GM06990 (cell line): ENCODE measurements at places on chromosomes 3 and 15.

DNA sequence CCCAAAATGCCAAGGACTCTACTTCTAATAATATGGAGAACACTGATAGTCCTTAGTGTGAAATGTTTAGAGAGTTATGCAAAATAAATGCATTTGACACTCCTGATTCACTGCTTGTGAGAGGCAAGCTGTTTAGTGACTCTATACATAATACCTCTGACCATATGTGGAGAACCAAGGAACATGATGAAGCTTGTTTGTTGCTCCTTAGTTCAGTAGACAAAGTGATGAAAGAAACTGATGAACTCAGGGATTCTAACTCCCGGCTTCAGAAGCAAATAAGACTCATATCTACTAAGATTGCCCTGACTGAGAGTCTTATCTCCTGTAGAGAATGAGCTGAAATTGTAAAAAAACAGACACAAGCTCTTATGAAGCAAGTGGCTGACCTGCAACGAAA is 41.3 kb downstream of the PEX5L start:
- no peak for DNase-seq

GRCh38 chr3:58633157-58633865 is 33.3 kb downstream of the FAM3D start:
- no peak for DNase-seq

- no peak for DNase-seq
Measured at GRCh38 chr15:68352401-68353062, 75.0 kb downstream of the FEM1B start.

DNA sequence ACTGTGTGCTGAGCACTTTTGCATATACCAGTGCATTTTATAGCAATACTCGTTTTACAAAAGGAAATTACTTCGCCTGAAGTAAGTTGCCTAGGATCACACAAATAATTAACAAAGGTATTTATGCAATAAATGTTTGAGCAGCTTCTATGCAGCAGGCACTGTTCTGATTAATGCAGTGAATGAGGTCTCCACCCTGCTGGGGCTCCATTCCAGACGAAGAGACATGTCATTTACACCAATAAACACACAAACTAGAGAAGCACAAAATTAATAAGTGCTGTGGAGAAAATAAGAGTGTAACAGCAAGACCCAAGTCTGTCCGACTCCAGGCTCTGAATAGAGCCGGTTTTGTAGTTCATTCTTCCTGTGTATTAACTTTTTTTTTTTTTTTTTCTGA is 17.5 kb downstream of the NOX5 start:
- no peak for DNase-seq

GRCh38 chr3:123768480-123769355 is 115.4 kb downstream of the MYLK start:
- DNase-seq, result no peak

DNA sequence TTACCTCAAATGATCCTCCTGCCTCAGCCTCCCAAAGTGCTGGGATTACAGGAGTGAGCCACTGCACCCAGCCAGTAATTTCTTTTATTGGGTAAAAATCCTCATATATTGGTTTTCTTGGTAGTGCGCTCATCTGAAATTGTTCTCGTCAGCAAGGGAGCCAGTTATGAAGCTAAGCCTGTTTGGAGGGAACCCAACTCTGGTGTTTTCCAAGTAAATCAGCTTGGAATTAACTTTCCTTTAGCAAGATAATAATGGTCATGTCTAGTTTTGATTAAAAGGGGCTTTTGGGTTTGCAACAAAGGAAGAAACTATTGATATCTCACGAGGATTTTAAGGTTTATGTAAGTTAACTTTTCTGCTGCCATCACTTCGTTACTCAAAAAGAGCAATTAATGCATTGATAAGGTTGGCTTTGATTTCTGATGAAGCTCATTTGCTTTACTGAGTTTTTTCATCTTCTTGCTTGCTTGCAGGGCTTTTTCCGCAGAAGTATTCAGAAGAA is 72.7 kb downstream of the RARB start:
- no peak for DNase-seq

GRCh38 chr15:79032656-79033055 is 57.9 kb downstream of the RASGRF1 start:
- no peak for DNase-seq

DNA sequence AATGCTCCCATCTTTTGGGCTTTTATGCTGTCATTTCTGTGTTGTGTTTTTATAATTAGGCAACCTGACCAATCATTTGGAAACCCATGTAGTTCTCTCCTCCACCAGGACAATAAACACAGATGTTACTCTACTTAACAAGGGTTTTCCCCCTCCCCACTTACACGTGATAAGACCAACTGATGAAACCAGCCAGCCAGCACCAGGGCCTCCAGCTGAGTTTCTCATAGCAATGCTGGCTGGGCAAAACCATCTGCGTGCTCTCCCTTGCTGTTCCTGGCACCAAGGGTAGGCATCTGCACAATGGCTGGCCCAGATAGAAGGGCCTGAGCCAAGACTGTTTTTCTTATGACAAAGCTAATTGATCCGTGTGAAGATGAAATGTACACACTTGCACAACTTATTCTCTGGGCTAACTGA is 310.4 kb downstream of the PLCL2 start:
- DNase-seq, result peak; percentile 62

DNA sequence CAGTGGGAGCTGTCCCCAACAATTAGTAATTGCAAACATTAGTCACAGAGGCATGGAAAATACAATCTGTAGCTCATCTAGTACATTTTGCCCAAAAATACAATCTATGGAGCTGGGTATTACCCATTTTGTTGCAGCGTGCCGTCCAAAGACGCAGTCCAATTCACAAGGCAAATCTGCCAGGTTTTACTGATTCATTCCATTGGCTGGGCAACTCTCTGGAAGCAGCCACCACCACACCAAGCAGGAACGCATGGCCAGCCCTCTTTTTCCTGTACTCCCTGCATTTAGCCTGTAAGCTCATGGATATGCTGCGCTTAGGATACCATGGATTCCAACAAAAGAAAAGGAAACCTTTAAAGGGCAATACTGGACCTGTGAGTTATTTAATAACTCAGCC is 60.5 kb upstream of the ARRDC4 start:
- DNase-seq, result no peak

GRCh38 chr3:15391007-15391406 is 36.3 kb downstream of the METTL6 start:
- no peak for DNase-seq

GRCh38 chr3:193660698-193661411 is 67.8 kb downstream of the OPA1 start:
- DNase-seq, result no peak

GRCh38 chr15:73518876-73519733 is 76.1 kb downstream of the REC114 start:
- no peak for DNase-seq

- no peak for DNase-seq
Measured at GRCh38 chr3:175713268-175713667, 854.1 kb downstream of the NAALADL2 start.

DNA sequence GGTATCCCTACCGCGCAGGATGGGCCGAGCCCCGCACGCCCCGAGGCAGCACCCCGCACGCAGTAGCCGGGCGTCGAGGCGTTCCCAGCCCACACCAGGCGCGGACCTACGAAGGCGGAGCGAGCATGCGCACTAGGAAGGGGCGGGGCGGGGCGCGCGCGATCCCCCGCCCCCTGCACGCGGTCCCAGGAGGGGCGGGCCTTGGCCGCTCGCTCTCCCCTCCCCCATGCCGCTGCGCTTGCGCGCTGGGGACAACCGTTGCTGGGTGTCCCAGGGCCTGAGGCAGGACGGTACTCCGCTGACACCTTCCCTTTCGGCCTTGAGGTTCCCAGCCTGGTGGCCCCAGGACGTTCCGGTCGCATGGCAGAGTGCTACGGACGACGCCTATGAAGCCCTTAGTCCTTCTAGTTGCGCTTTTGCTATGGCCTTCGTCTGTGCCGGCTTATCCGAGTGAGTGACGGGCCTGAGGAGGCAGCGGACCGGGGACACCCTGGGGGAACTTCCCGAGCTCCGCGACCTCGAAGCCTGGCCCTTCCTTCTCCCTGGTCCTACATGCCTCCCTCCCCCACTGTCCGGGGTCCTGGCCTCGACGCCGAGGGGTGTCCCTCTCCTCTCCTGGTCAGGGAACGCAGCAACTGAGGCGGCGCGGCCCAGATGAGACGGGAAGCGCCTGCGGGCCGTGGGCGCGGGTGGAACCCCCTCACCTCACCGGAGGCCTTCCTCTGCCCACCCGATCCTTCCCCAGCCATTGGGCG is at the start of gene SPESP1:
TSS of gene SPESP1 (plus strand) at position 258 of the 755 bp plus-strand sequence. CDS start at position 387, 129 bp downstream.
- peak; percentile 3 for DNase-seq

DNA sequence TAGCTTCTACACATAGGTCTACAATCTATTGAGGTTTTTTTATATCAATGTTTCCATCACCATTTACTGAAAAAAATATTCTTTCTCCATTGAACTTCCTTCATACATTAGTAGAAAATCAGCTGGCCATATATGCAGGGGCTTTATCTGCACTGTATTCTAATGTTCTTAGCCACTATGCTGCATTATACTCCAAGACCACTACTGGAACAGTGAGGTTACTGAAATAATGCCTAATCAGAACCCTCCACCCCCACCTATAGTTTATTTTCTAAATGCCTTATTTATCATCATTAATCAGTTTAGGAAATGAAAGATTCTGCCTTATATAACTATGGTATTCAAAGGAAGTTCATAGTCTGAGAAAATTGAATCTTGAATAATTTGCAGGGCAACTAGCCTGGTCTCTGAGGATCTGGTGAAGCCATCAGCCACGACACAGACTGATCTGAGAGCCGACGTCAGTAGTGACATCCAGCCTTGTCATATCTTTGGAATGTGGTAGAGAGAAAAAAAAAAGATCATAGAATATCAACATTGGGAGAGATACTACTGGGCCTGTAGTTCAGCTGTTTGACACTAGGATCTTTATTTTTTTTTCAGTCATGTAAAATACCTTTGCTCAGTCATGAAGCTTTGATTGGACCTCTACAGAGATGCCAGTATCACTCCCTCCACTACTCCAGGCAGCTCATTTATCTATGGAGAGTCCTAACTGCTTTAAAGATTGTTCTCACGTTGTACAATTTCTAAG is 66.6 kb downstream of the P3H2 start:
- no peak for DNase-seq

- no peak for DNase-seq
Measured at GRCh38 chr3:57556459-57557084, 498 bp downstream of the PDE12 start.

GRCh38 chr3:72890166-72890925 is 2.5 kb downstream of the GXYLT2 start:
- DNase-seq, result no peak

DNA sequence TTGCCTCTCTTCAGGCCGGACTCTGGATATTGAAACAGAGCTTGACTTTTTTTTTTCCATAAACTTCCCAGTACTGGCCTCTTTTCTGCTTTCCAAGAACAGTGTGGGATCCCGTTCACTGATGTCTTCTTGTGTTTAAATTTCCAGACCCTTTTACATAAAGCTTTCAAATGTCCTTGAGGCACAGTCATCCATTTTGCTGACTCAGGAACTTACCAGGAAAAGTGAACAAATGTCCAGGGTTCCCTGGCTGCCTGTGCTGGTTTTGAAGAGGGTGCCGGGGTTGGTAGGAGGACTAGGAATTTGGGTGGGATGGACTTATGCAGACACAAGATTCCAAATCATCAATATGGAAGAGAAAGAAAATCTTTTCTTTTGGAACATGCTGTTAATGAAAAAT is 68.1 kb downstream of the CHDH start:
- DNase-seq, result no peak

GRCh38 chr3:158845765-158846350 is 44.0 kb downstream of the MFSD1 start:
- no peak for DNase-seq

GRCh38 chr3:43327582-43327979 is 41.2 kb downstream of the SNRK start:
- no peak for DNase-seq

GRCh38 chr15:94075349-94075748 is 156.0 kb upstream of the MCTP2 start:
- DNase-seq, result no peak

DNA sequence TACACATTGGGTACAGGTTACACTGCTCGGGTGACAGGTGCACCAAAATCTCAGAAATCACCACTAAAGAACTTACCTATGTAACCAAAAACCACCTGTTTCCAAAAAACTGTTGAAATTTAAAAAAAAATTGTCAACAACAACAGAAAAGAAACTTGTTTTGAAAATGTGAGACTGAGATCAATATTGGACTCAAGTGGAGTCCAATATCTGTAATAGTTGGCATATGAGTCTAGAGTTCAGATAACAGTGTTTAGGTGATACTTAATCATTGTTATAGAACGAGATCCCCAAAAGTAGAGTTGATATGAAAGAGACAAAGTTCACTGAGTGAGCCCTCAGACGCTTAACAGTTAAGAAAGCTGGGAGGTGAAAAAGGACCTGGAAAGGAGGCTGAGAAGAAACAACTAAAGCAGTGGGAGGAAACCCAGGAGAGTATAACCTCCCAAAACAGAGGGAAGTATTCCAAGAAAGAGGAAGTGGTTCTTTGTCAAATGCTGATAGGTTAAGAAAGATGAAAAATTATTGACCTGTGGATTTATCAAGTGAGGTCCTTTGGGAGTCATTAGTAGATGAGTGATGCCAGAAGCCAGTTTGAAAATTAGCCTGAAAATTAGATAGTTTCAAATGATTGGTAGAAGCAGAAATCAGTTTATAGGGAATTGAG is 388.6 kb upstream of the DPH6 start:
- DNase-seq, result no peak

GRCh38 chr15:34941831-34942230 is 27.7 kb downstream of the AQR start:
- no peak for DNase-seq

DNA sequence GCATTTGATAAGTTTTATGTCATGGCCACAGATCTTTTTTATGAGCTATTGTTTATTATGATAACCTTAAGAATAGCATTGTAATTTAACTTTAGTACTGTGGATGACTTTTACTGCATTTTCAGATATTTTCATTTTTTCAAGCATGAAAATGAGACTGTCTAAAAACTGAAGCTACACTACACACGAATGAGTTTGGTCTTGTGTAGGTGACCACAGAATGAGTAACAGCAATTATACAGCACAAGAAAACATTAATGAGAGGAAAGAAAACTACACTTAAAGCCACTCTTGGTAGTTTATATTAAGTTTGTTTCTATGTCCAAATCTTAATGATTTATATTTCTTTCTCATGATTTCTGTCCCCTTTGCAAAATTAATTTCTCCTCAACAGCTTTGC is 809.2 kb downstream of the NAALADL2 start:
- DNase-seq, result no peak

GRCh38 chr15:83449250-83449671 is 2.1 kb downstream of the SH3GL3 start:
- no peak for DNase-seq

DNA sequence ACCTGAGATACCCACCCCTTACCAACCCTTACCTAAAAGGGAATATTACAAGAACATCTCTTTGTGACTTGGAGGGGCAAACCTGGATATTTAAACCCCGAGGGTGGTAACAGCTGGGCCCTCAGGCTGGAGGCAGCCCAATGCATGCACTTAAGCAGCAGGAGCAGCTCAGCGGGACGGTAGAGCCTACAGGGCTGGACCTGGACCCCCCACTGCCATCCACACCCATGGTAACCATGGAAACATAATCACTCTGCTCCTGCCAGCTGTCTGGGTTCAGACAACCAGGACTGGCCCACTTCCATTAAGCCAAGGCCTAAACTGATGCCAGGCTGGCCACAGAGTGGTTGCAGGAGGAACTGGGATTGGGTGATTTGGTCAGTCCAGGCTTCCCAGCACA is 52.8 kb downstream of the ETFA start:
- DNase-seq, result no peak
